Activated naive CD4-positive, alpha-beta T cell treated with Interleukin-2 at 50 U/mL for 16 hours (primary cell): ENCODE measurements at places on chromosomes 5 and 9.

DNA sequence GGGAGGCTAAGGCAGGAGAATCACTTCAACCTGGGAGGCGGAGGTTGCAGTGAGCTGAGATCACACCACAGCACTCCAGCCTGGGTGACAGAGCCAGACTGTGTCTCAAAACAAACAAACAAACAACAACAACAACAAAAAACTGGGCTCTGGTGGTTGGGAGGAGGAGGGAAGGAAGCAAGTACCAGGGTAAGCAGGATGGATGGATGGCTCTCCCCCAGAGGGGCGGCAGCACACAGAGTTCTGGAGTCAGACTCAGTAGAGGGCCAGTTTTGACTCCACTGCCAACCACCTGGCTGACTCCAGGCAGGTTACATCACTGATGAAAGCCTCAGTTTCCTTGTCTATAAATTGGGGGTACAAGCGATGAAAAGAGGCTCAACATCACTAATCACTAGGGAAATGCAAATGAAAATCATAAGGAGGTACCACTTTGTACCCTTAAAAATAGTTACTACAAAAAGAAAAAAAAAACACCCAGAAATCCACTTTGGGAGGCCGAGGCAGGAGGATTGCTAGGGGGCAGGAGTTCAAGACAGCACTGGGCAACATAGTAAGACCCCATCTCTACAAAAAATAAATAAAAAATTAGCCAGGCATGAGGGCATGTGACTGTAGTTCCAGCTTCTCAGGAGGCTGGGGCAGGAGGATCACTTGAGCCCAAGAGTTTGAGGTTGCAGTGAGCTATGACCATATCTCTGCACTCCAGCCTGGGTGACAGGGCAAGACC is 3.2 kb downstream of the SLC22A4 start:
- DNase-seq: no peak

DNA sequence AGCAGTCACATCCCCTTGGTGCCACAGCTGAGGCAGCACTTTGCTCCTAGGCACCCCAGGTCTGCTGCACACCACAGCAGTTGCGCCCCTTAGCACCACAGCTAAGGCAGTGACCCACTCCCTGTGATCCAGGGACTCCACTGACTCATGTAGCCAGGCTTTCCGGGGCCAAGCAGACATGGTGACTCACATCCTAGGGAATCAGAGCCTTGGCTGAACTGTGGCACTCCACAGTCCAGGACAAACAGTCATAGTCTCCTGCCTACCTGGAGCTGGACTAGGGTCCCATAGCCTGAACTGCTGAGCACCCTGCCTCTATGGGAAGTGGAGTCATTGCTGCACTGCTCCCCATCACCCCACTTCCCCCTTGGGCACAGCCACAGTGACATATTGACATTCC is 338.7 kb downstream of the NPR3 start:
- no peak for DNase-seq

DNA sequence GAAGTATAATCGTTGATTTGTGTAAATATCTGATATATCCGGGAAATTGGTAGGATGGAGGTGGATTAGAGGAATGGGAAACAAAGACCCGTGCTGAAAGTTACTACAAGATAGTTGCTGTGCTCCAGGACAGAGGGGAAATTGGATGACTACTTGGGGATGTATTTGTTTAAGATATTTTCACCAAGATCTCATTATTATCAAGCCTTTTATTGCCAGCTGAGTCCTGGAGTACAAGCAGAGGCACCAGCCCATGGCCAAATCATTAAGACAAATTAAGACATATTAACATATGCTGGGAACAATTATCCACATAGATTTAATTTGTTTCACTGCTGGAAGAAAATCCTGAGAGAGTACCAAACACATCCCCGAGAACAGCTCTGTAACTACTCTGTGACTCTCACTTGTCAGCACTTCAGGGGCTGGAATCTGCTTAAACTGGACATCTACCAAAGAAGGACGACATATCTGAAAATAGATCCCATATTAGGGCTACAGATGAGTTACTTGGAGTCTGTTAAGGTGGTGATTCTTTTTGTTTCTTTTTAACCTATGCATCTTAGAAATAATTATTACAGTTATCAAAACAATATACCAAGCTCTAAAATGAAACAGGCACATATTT is 68.2 kb downstream of the SLC1A1 start:
- no peak for DNase-seq

- DNase-seq: no peak
Measured at GRCh38 chr9:90975781-90976538, 174.3 kb downstream of the SYK start.

- DNase-seq: no peak
Measured at GRCh38 chr9:112084334-112084733, 90.8 kb downstream of the SUSD1 start.
